AG04449 (cell line): ENCODE measurements at places on chromosomes 1 and 21.

DNA sequence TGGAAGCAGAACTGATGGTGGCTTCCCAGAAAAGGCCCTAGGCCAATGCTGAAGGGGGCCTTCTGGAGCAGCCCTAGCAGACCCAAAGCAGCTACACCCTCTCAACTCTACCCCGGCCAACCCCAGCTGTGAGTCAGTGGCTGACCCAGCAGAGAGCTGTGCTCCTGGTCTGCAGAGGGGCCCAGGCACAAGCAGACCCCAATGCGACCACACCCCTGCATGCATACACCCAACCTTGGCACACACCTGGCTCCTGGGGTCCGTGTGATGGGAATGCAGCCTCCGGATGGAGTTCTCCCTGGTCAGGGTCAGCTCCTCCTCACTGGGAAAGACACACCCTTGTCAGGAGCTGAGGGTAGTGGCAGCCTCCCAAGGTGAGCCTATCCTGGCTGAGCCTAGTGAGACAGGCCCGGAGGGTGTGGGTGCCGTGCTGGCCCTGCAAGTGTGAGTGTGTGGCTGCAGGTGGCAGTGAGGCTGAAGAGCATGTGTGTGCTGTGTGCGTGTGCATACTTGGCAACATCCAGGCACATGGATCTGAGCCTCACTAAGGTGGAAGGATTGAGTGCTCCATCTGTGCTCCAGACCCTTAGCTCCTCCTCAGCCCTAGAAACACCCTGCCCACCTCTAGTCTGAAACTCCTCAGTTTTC, 3.9 kb upstream of the ARHGAP30 start:
- DNase-seq, result no peak

- DNase-seq, result no peak
Measured at GRCh38 chr1:16204634-16205333, 7.7 kb downstream of the ARHGEF19 start.

GRCh38 chr1:27876341-27877114, 4.2 kb downstream of the THEMIS2 start:
- DNase-seq, result no peak

- no peak for DNase-seq
Measured at GRCh38 chr1:162656266-162656665, 24.0 kb downstream of the DDR2 start.

- DNase-seq, result no peak
Measured at GRCh38 chr1:166184897-166185296, 18.1 kb upstream of the FAM78B start.

DNA sequence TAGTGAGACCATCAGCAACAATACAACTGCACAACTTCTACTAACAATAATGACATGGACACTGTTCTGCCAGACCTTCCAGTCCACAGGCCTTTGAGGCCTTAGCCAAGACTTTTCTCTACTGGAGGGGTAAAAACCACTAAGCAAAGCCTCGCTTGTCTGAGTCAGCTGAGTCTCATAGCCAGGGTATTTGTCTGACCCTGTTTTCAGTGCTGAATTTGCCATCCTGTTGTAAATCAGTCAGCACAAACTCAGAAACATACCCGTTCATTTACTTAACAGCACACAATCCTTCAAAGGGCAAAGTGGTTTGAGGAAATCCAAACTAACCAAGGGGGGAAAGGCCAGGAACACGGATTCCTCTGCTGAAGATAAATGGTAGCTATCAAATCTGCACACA, 537.8 kb downstream of the SMYD3 start:
- DNase-seq, result peak; percentile 96
